Astrocyte (in vitro differentiated cells and primary cell): ENCODE measurements at places on chromosomes 16 and 17. TPM values are rescaled to one million over a fixed set of nuclear protein-coding genes. Genes with fewer than 3 reads are reported as not detected.

GRCh38 chr16:63422715-63423114, 1386.5 kb upstream of the CDH8 start:
- H3K27ac ChIP-seq = no peak overlapping the region
- H3K27me3 ChIP-seq = no peaks in the 10 kb centered on the region
- no peak for DNase-seq
- no peaks in the 10 kb centered on the region for H3K36me3 ChIP-seq

Gene KRTAP1-1
- not detected in 2 replicates for total RNA-seq

DNA sequence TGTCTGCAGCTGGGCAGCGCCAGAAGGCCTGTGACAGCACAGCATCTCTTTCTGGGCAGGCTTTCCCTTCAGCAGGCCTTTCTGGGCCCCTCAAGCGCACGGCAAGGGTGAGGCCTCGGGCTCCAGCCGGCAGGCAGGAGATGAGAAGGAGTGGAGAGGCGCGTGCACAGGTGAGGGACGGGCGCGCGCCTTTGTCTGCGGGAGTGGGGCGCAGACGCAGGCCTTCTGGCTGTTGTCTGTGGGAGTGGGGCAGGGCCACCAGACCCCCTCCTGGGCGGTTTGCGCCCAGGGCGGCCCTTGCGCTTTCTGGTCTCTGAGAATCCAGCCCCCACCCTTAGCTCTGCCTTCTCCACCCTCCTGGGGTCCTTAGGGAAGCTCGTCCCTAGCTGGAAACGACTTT, 6.5 kb downstream of the ZNF205 start:
- H3K36me3 ChIP-seq = peaks cover 3% of the 10 kb centered on the region
- peaks cover 9% of the 10 kb centered on the region for H3K4me1 ChIP-seq
- no peaks in the 10 kb centered on the region for H3K27me3 ChIP-seq
- H3K4me3 ChIP-seq = no peak overlapping the region
- no peak for DNase-seq

Gene MPG
- 56.5 and 62.7 TPM in 2 replicates for total RNA-seq

DNA sequence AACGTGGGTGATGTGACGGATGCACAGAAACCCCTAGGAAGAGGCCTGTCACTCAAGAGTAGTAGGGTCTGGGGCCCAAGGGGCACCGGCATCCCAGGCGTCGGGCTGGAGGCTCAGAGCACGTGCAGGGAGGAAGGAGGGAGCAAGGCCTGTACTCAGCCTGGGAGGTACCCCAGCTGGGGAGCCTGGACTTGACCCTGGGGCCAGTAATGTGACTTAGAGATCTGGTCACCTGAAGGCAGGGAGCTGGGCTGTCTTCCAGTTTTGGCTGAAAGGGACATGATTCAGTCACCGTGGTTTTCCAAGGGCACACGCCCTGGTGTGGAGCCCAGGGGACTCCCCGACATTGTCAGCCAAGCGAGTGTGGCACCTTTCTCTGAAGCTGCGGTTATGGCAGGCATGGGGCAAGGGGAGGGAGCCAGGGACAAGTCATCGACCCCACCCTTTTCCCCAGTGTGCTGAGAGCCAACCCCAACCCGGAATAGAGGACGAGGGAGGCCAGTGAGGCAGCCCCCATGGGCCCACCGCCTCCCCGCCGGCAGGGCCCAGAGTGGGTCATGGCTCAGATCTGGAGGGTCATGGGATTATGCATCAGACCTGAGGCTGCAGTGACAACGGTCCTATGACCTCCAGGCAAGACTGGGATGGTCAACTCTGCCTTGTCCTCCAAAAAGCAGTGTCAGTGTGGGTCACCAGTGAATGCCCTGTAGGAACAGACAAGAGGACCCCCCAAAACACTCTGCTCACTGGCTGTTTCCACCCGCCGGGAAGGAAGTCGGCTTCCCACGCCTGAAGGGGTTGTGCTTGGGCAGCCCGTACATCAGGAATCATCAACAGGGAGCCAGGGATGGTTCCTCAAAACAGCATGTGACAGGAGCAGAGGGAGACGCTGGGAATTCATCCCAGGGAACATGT, 41.9 kb downstream of the MEAK7 start:
- H3K4me3 ChIP-seq = no peak overlapping the region
- peaks cover 11% of the 10 kb centered on the region for H3K36me3 ChIP-seq
- no peak overlapping the region for H3K27ac ChIP-seq
- no peak for DNase-seq

DNA sequence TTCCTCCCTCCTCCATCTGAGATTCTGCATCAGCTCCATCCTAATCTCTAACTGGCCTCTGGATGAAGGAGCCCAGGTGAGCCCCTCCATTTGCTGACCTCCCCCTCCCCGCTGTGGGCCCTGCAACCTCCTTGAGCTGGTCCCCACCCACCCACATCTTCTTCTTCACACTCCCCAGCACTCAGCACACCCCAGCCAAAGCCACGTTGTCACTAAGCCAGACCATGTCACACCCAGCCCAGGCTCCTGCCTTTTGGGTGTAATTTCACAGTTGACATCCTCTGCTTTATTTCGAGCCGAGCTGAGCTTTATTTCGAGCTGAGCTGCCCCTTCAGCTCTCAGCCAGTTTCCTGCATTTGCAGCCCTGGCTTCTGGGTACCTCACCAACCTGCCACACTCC, 282.7 kb upstream of the TNRC6C start:
- no peaks in the 10 kb centered on the region for H3K4me1 ChIP-seq
- no peaks in the 10 kb centered on the region for H3K36me3 ChIP-seq
- no peak for DNase-seq
- no peak overlapping the region for H3K4me3 ChIP-seq
- peaks cover 43% of the 10 kb centered on the region for H3K27me3 ChIP-seq
- no peak overlapping the region for H3K27ac ChIP-seq

- no peak overlapping the region for H3K27ac ChIP-seq
- DNase-seq = no peak
- no peaks in the 10 kb centered on the region for H3K36me3 ChIP-seq
- H3K27me3 ChIP-seq = no peaks in the 10 kb centered on the region
- no peak overlapping the region for H3K4me3 ChIP-seq
- no peaks in the 10 kb centered on the region for H3K4me1 ChIP-seq
Observed at GRCh38 chr17:79671085-79671694, 59.6 kb upstream of the ENPP7 start.

DNA sequence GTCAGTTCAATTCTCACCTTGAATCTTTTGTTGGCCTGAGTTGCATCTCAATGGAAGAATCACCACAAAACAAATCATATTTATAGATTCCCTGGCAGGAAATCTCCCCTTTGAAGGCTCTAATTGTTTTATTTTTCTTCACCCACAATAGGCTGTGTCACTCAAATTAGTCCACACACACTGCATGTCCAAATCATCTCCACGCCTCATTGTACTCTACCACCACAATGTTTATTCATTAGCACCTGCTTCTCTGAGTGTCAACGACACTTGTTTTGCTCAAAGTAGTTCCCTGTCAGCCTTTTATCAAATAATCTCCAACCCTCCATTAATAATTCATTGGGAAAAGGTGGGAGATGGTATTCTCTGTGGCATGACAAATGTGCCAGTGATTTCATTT, 164.3 kb downstream of the ABCC12 start:
- no peak for DNase-seq
- H3K4me1 ChIP-seq = no peaks in the 10 kb centered on the region
- no peak overlapping the region for H3K4me3 ChIP-seq
- H3K27me3 ChIP-seq = peaks cover 4% of the 10 kb centered on the region
- no peak overlapping the region for H3K27ac ChIP-seq
